Astrocyte (in vitro differentiated cells and primary cell): ENCODE measurements at places on chromosomes 11 and 22.

DNA sequence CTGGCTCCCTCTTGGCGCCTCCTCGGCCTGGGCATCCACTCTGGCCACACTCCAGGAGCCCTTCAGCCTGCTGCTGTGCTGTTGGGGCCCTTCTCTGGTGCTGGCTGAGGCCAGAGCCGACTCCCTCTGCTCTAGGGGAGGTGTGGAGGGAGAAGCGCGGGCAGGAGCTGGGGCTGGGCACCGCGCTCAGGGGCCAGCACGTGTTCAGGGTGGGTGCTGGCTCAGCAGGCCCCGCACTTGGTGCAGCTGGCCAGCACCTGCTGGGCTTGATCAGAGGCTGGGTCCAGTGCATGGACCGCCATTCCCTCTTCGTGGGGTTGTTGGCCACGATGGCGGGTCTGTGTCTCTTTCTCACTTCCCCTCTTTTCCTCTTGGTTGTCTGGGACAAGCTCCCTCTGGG lies 2381.0 kb downstream of the LRRC4C start:
- no peaks in the 10 kb centered on the region for H3K36me3 ChIP-seq
- no peak overlapping the region for H3K27ac ChIP-seq
- no peak overlapping the region for H3K4me3 ChIP-seq
- no peaks in the 10 kb centered on the region for H3K27me3 ChIP-seq
- H3K4me1 ChIP-seq: no peaks in the 10 kb centered on the region

- no peaks in the 10 kb centered on the region for H3K36me3 ChIP-seq
- H3K4me1 ChIP-seq: peaks cover 21% of the 10 kb centered on the region
- DNase-seq: peak; percentile 45
- no peak overlapping the region for H3K4me3 ChIP-seq
- H3K27me3 ChIP-seq: no peaks in the 10 kb centered on the region
Observed at GRCh38 chr11:69080257-69080995, 31.7 kb downstream of the TPCN2 start.

DNA sequence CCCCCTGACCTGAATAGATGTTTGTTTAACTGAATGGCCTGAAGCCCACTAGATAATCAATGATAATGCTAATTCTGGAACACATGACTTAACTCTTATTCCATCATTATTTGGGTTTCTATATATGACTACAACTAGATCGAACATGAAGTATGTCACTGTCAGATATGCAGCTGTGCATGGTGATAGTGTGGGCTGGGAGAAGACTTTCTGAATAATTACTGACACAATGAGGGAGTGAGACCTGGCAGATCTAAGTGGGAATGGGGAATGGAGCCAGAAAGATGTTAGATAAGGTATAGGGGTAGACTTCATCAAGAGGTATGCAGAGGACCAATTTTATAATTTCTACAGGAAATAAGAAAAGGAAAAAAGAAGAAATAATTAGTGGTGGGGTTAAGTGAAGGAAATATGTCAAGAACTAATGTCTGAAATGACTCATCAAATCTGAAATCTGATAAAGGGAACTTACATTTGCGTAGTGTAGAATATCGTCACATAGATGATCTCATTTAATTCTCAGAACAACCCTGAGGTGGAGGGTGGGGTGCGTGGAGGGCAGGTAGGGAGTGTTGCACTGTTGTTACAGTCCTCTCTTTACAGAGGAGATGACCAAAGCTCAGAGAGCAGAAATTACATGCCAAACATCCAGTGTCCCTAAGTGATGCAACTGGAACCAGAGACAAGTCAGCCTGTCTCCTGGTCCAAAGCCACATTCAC lies 68.2 kb upstream of the EED start:
- H3K36me3 ChIP-seq: no peaks in the 10 kb centered on the region
- H3K27ac ChIP-seq: peak overlapping the region; percentile 17
- H3K4me3 ChIP-seq: no peak overlapping the region
- H3K4me1 ChIP-seq: peaks cover 29% of the 10 kb centered on the region
- no peaks in the 10 kb centered on the region for H3K27me3 ChIP-seq

- DNase-seq: no peak
- no peak overlapping the region for H3K27ac ChIP-seq
- H3K4me1 ChIP-seq: peaks cover 6% of the 10 kb centered on the region
- no peak overlapping the region for H3K4me3 ChIP-seq
- H3K27me3 ChIP-seq: no peaks in the 10 kb centered on the region
Observed at GRCh38 chr22:47017245-47017644, 254.8 kb downstream of the TBC1D22A start.

GRCh38 chr11:100098560-100098959 lies 588.5 kb upstream of the ARHGAP42 start:
- no peaks in the 10 kb centered on the region for H3K4me1 ChIP-seq
- no peak for DNase-seq
- no peaks in the 10 kb centered on the region for H3K27me3 ChIP-seq
- H3K36me3 ChIP-seq: no peaks in the 10 kb centered on the region
- no peak overlapping the region for H3K27ac ChIP-seq
- no peak overlapping the region for H3K4me3 ChIP-seq

DNA sequence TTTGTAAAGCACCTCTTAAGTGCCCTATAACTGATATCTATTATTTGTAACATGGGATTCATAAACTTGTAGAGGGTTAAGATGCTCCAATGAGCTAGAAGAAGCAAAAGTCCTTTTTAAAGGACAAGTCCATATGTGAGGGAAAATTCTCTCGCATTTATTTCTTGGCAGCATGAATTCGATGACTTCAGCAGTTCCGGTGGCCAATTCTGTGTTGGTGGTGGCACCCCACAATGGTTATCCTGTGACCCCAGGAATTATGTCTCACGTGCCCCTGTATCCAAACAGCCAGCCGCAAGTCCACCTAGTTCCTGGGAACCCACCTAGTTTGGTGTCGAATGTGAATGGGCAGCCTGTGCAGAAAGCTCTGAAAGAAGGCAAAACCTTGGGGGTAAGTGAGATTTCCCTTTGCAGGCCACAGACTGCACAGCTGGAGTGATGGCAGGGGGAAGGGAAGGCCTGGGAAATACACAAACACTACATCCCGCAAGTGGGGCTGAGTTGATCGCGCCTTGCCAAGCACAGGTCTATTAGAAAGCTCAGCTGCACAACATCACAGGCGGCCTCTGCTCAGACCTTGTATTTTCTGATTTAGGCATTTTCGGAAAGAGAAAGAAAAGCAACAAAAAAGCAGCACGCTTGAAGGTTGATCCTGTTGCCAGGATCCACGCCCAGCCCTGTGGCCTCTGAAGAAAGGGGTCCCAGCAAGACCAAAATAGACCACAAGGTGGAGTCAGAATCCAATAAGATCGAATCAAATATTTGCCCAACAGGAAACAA lies 1.5 kb downstream of the MS4A8 start:
- H3K27ac ChIP-seq: no peak overlapping the region
- DNase-seq: no peak
- no peaks in the 10 kb centered on the region for H3K27me3 ChIP-seq
- no peak overlapping the region for H3K4me3 ChIP-seq
- H3K4me1 ChIP-seq: no peaks in the 10 kb centered on the region

DNA sequence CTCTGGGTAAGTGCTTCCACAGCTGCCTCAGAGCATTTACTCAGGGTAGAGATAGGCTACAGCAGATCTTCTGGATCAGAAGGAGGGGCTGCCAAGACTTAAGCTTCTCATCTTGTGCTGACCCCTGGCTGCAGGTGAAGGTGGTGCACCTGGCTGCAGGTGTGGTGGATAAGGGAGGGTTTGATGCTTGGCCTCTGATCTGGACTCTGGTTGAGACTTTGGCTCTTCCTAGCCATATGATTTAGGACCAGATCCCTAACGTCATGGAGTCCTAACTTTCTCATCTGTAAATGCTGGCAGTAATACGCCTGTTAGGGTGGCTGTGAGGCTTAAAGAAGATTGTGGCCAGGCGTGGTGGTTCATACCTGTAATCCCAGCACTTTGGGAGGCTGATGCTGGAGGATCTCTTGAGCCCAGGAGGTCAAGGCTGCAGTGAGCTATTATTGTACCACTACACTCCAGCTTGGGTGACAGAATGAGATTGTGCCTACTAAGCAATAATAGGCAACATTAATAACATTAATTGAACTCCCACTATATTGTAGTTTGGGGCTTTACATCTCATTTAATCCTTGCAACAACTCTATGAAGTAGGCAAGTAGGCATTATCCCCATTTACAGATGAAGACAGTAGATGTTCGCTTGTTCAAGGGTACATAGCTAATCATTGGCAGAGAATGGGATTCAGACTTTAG lies 10.7 kb downstream of the DTX4 start:
- H3K27ac ChIP-seq: no peak overlapping the region
- H3K4me3 ChIP-seq: no peak overlapping the region
- H3K36me3 ChIP-seq: no peaks in the 10 kb centered on the region
- no peaks in the 10 kb centered on the region for H3K4me1 ChIP-seq
- DNase-seq: no peak

- H3K27me3 ChIP-seq: peaks cover 6% of the 10 kb centered on the region
- no peak for DNase-seq
- no peak overlapping the region for H3K4me3 ChIP-seq
- no peaks in the 10 kb centered on the region for H3K4me1 ChIP-seq
Observed at GRCh38 chr11:69880041-69880825, 61.0 kb upstream of the FGF3 start.

DNA sequence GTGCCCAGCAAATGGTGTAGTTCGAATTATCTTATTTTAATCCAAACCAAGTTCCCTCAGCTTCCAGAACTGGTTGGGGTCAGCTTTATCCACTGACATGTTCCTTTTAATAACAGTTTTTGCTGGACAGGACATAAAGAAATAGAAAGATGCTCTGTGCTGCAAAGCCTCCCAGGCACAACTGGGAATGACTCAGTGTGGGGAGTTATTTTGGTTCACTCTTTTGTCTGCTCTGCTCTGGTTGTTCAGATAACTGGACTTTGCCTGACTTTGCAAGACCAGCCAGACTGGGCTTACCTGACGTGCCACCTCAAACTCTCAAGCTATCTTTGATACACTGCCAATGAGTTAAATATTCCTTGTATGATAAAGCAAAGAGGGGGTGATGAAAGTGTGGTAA lies 25.6 kb downstream of the SEZ6L start:
- no peaks in the 10 kb centered on the region for H3K4me1 ChIP-seq
- no peak overlapping the region for H3K4me3 ChIP-seq
- H3K27me3 ChIP-seq: no peaks in the 10 kb centered on the region
- no peak overlapping the region for H3K27ac ChIP-seq
- H3K36me3 ChIP-seq: no peaks in the 10 kb centered on the region

- no peak overlapping the region for H3K4me3 ChIP-seq
- H3K36me3 ChIP-seq: no peaks in the 10 kb centered on the region
- no peak overlapping the region for H3K27ac ChIP-seq
- H3K4me1 ChIP-seq: peaks cover 4% of the 10 kb centered on the region
Observed at GRCh38 chr22:28015676-28016601, 96.9 kb upstream of the PITPNB start.

DNA sequence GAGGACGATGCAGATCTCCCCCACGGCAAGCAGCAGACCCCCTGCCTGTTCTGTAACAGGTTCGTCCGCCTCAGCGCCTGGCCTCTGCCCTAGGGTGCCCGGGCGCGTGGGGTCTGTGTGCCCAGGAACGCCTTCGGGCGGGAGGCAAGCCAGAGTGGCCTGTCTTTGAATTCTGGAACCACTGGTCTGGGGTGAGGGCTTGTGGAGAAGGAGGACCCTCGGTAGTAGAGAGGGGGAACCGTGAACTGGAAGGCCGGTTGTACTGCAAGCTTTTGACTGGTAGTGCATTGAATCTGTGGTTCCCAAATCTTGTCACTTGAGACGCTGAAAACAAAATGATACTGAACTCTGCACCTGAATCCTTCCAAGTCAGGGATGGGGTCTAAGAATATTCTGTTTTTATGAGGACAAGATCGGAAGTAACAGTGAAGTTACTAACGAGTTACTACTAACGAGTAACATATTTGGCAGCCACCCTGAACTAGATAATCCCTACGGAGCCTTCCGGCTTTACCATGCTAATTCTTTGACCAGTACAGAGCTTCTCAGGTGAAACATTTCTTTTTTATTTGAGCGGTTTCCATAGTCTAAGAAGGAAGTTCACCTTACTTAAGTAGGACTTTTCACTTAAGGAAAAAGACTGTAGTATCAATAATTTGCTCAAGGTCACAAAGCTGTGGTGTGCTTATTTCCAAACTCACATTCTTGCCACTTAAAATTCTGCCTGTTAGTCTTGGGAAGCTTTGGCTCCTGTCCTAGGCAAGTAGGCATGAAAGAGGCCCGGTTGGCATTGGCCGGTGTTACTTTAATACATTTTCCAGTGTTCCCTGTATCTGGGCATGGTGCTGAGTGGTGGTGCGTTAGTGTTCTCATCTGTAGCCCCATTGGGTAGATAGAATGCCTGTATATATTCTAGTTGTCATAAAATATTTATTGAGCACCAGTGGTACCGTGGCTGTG lies 860 bp downstream of the PRMT3 start:
- H3K27ac ChIP-seq: peak overlapping the region; percentile 97
- peak overlapping the region; percentile 90 for H3K4me3 ChIP-seq
- DNase-seq: peak; percentile 2
- peaks cover 6% of the 10 kb centered on the region for H3K4me1 ChIP-seq
- H3K27me3 ChIP-seq: no peaks in the 10 kb centered on the region
- H3K36me3 ChIP-seq: peaks cover 2% of the 10 kb centered on the region

DNA sequence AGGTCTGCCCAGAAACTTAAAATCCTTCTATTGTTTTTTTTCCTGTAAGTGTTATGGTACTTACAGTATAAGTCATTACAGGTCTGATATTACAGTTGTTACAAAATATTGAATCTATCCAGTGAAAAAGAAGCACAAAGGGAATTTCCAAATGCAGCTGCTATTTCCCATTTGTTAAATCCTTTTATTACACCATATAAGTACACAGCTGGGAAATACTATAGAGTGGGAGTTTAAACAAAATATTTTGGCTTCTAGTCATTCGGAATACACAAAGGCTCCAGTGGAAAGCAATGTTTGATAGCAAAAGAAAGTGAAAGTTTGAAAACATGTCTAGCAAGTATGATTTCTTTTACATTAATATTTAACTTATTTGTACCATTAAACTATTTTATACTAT lies 18.0 kb downstream of the SOX6 start:
- no peak overlapping the region for H3K27ac ChIP-seq
- H3K4me3 ChIP-seq: no peak overlapping the region
- no peaks in the 10 kb centered on the region for H3K27me3 ChIP-seq
- no peaks in the 10 kb centered on the region for H3K4me1 ChIP-seq
- no peaks in the 10 kb centered on the region for H3K36me3 ChIP-seq
- no peak for DNase-seq

- no peaks in the 10 kb centered on the region for H3K27me3 ChIP-seq
- H3K4me1 ChIP-seq: no peaks in the 10 kb centered on the region
- no peak for DNase-seq
- H3K36me3 ChIP-seq: no peaks in the 10 kb centered on the region
- no peak overlapping the region for H3K27ac ChIP-seq
Observed at GRCh38 chr22:48968201-48968959, 859.3 kb downstream of the BRD1 start.

- H3K27me3 ChIP-seq: no peaks in the 10 kb centered on the region
- no peak overlapping the region for H3K27ac ChIP-seq
- H3K4me3 ChIP-seq: no peak overlapping the region
- no peak for DNase-seq
Observed at GRCh38 chr11:2958251-2958650, 29.0 kb upstream of the PHLDA2 start.
